ENCODE measurements at places on chromosomes 2 and 18. TPM values are rescaled to one million over a fixed set of nuclear protein-coding genes. Genes with fewer than 3 reads are reported as not detected.

NDC80 gene
- total RNA-seq, result 2.7 TPM

ZNF236 gene
- 6.8 TPM for total RNA-seq

HOXD13 gene
- total RNA-seq, result 0.09 TPM

IKZF2 gene
- 5.1 TPM for total RNA-seq

CNGA3 gene
- total RNA-seq, result not detected

EPG5 gene
- total RNA-seq, result 28.3 TPM

VWA3B gene
- total RNA-seq, result 0.09 TPM

GCKR gene
- 0.14 TPM for total RNA-seq

KCNJ3 gene
- total RNA-seq, result not detected

SLC9A4 gene
- total RNA-seq, result under 0.01 TPM

ALLC gene
- not detected for total RNA-seq

TXNDC2 gene
- total RNA-seq, result under 0.01 TPM

PLEKHH2 gene
- total RNA-seq, result 5.3 TPM

DYNAP gene
- not detected for total RNA-seq

ASPRV1 gene
- 0.28 TPM for total RNA-seq

PAPOLG gene
- total RNA-seq, result 6.1 TPM

DNER gene
- 0.83 TPM for total RNA-seq

CNTNAP5 gene
- not detected for total RNA-seq

IMPA2 gene
- total RNA-seq, result 17.6 TPM

ALS2 gene
- total RNA-seq, result 30.0 TPM

UGT1A6 gene
- total RNA-seq, result 0.09 TPM

LAMA3 gene
- 19.1 TPM for total RNA-seq

AKAIN1 gene
- total RNA-seq, result not detected

SERPINB3 gene
- not detected for total RNA-seq

LGALSL gene
- 3.8 TPM for total RNA-seq

LIMS1 gene
- 42.1 TPM for total RNA-seq

DCDC2C gene
- not detected for total RNA-seq

SPC25 gene
- total RNA-seq, result 0.28 TPM

PKDCC gene
- 68.1 TPM for total RNA-seq

VIT gene
- total RNA-seq, result 2.0 TPM

FBXO41 gene
- 1.6 TPM for total RNA-seq

ALPI gene
- not detected for total RNA-seq

KLHL14 gene
- total RNA-seq, result not detected

CCBE1 gene
- total RNA-seq, result 21.7 TPM

SPP2 gene
- not detected for total RNA-seq

SIX3 gene
- total RNA-seq, result not detected

COBLL1 gene
- total RNA-seq, result 8.0 TPM

GBX2 gene
- not detected for total RNA-seq

POLE4 gene
- total RNA-seq, result 30.0 TPM

DNAJC5G gene
- total RNA-seq, result not detected

SLC38A11 gene
- 0.55 TPM for total RNA-seq

C2orf66 gene
- not detected for total RNA-seq

PCARE gene
- not detected for total RNA-seq

MAP3K19 gene
- not detected for total RNA-seq

NEMP2 gene
- 6.0 TPM for total RNA-seq

RANBP2 gene
- 63.2 TPM for total RNA-seq

FEZ2 gene
- total RNA-seq, result 44.2 TPM

CIB4 gene
- total RNA-seq, result not detected

CDK5R2 gene
- total RNA-seq, result not detected

NUP35 gene
- total RNA-seq, result 5.7 TPM

All from smooth muscle cell of bladder (primary cell).